ENCODE measurements at places on chromosomes 16 and 17.

- DNase-seq: no peak
Measured at GRCh38 chr17:74231928-74232907, 18.8 kb downstream of the TTYH2 start.

GRCh38 chr17:1646199-1646875 is 805 bp upstream of the SCARF1 start:
- no peak for DNase-seq

GRCh38 chr16:27595993-27596392 is 46.0 kb downstream of the KATNIP start:
- no peak for DNase-seq

- no peak for DNase-seq
Measured at GRCh38 chr17:39701012-39701783, 1.3 kb downstream of the ERBB2 start.

GRCh38 chr17:63931981-63932561 is at the start of gene CD79B:
Gene CD79B (minus strand): TSS chr17:63932331. CDS start chr17:63932261, 70 bp downstream.
- DNase-seq: no peak

DNA sequence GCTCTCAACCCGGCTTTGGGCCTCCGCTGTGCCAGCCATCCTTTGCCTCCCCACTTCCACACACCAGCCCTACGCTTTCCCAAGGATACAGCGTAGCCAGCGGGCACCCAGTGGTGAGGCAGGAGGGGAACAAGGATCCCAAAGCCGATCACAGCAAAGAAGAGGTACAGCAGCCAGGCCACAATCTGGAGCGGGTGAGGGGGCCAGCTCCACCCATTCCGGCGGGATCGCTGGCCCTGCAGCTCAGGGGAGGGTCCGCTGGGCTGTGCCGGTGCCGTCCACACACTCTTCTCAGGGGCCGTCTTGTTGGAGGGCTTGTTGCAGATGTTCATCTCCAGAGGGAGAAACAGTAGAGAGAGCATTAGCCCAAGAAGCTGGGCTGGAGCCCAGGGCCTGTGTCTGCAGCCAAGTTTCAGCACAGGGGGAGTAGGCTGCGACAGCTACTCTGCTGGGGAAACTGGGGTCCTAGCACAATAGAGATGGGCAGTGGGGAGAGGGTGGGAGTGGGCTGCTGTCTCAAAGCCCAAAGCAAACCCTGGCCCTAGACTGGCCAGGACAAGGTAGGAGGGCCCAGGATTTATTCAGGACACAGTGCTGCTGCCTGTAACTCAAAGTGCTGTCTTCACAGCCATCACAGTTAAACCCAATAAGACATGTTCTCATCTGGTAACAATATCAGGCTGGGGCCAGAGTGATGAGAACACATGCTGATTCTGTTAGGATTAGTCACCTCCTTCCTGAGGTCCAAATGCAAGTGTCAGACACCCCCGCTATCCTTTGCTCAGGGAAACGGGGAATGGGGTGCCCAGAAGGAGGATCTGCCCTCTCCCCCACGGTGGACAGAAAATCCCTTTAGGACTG is 9.9 kb downstream of the ZDHHC1 start:
- DNase-seq: no peak

GRCh38 chr17:55266958-55267688 is 2.4 kb downstream of the HLF start:
- no peak for DNase-seq

DNA sequence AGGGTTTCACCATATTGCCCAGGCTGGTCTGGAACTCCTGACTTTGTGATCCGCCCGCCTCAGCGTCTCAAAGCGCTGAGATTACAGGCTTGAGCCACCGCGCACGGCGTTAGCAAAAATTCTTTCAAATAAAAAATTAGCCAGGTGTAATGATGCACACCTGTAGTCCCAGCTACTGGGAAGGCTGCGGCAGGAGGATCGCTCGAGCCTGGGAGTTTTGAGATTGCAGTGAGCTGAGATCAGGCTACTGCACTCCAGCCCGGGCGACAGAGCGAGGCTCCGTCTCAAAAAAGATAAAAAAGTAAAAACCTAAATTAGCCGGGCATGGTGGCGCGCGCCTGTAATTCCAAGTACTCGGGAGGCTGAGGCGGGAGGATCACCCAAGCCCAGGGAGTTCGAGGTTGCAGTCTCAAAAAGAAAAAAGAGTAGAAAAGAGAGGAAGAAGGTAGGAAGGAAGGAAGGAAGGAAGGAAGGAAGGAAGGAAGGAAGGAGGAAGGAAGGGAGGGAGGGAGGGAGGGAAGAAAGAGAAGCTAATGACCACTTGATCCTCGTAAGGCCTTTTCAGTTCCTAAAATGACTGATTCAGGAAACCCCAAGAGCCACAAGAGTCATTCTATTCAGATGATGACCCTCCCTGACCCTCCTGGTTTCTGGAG is 59.2 kb downstream of the SRL start:
- no peak for DNase-seq

GRCh38 chr17:49191409-49191916 is 18.9 kb downstream of the GNGT2 start:
- no peak for DNase-seq

- DNase-seq: no peak
Measured at GRCh38 chr16:82094942-82095540, 60.0 kb downstream of the HSD17B2 start.

- DNase-seq: no peak
Measured at GRCh38 chr16:89610108-89610453, 3.4 kb upstream of the DPEP1 start.

GRCh38 chr16:12661656-12662172 is 142.0 kb downstream of the CPPED1 start:
- peak; percentile 44 for DNase-seq

DNA sequence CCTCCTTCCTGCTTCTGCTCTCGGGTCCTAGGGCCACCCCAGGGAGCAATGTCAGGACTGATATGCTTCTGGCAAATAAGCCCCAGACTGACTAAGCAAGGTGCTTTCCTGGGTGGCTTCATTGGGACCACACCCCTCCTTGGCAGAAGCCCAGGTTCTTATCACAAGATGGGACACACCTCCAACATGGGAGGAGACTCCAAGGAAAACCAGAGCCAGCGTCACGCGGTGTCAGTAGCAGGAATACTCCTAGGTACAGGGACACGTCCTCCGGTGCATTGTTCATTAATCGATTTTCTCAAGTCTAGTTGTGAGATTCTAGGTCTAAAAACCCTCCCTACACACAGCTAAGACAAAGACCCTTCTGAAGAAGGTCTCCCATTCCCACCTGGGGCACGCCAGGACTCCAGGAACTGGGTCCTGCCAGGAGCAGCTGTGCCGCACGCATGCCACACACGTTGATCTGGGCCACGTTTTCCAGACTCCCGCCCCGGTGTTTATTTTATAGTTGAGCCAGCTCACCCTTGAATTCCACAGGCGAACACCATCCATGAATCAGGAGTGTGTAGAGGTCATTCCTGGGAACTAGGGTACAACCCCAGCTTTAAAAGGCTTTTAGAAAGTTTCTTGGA is 30.8 kb downstream of the FA2H start:
- peak; percentile 76 for DNase-seq

DNA sequence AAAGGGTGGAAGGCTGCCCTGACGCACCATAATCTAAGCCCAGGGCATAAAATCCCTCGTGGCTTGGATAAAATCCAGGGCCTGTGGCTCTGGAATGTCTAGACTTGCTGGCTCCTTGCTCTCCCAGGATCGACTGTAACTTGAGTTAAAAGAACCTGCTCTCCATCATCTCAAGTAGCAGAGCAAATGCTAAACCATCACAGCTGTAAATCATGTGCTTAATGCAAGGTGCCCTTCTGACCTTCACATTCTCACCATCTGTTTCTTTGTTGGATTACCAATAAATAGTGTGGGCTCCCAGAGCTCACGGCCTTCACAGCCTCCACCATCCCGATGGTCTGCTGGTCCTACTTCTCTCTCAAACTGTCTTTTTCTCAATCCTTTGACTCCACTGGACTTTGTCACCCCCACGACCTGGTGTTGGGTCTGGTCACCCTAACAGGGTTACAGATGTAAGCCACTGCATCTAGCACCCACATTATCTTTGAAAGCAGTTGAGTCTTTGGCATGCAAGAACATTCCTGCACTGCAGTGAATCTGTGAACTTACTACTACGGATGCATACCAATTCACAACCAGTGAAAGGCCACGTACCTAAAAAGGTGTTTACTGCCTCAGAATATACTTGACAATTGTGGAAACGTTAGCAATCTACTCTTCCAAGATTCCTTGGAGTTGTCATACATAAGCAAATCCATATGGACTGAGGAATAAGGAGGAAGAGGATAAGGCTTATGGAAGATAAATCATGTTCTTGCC is 15.3 kb downstream of the RSL1D1 start:
- DNase-seq: no peak

- peak; percentile 39 for DNase-seq
Measured at GRCh38 chr17:62778990-62779681, 29.0 kb downstream of the MARCHF10 start.

GRCh38 chr17:339193-340061 is 13.2 kb downstream of the RPH3AL start:
- DNase-seq: peak; percentile 35

DNA sequence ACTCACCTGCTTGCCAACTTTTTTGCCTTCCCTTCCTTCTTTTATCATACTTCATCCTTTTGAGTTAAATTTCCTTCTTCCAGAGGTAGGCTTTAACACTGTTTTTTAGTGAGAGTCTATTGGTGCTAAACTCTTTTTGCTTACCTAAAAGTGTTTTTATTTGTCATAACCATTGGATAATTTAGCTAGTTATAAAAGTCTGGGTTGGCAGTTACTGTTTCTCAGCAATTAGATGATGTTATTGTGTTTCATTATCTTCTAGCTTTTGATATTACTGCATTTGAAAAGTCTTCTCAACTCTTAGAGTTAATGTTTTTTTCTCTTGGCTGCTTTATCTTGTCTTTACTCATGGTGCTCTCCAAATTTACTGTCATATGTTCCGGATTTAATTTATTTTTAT is 22.6 kb downstream of the ZNRF1 start:
- no peak for DNase-seq

DNA sequence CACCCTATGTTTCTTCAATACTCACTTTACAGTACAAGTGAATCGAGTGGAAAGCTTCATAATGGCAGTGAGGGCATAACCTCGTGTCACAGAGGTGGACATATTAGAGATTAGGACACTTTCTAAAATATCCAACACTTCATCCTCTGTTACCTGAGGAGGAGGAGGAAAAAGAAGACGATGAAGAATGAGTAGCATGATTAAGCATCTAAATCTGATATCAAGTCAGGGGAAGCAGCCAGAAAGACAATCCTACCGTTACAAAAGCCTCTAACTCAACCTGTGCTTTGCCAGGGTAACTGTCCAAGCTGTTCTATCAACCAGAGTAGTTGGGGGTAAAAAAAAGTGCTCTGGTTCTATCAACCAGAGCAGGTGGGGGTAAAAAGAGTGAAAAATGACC is 23.7 kb upstream of the PHLPP2 start:
- no peak for DNase-seq

GRCh38 chr17:43939886-43940285 is 2.4 kb downstream of the PPY start:
- DNase-seq: no peak

DNA sequence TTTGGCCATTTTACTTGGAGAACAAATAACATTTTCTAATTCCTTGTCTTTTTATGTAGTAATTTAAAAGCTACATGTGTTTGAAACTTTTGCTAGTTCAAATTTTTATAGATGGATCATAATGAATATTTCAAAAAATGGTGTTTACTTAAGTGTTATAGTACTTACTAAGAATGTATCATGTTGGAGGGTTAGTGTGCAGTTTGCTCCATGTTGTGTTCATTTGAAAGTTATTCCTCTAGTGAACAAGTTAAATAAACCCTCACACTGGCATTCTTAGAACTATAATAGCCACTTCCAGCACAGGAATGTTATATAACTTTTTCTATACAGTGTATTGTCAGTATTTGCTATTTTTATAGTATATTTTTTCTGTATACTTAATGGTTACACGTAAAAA is 62.8 kb downstream of the MRTFB start:
- DNase-seq: no peak

DNA sequence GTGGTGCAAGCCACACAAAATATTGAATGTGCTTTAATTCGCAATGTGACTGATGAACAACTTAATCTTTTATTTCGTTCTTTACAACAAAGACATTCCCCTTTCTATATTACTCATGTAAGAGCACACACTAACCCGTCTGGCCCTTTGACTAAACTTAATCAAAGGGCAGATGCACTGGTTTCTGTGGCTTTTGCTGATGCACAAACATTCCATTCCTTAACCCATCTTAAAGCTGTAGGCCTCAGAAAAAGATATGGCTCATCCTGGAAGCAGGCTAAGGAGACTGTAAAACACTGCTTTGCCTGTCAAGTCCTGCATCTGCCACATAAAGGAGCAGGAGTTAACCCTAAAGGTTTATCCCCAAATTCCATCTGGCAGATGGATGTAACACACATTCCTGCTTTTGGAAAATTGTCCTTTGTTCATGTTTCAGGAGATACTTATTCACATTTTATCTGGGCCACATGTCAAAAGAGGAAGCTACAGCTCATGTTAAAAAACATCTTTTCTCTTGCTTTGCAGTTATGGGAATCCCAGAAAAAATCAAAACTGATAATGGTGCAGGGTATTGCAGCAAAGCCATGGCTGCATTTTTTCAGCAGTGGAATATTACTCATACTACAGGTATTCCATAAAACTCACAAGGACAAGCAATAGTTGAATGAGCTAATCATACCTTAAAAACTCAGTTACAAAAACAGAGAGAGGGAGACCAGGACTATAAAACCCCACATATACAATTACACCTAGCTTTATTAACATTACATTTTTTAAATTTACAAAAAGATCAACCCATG is 137.2 kb downstream of the AHSP start:
- DNase-seq: no peak

- DNase-seq: no peak
Measured at GRCh38 chr17:83100220-83100852, 20.9 kb downstream of the METRNL start.

- no peak for DNase-seq
Measured at GRCh38 chr17:67519801-67520251, 142.7 kb downstream of the PITPNC1 start.

GRCh38 chr16:47506800-47507199 is 45.7 kb downstream of the PHKB start:
- DNase-seq: no peak

- DNase-seq: no peak
Measured at GRCh38 chr17:4853208-4853671, 20.1 kb downstream of the MINK1 start.
